ENCODE measurements at places on chromosomes 2 and 18. TPM values are rescaled to one million over a fixed set of nuclear protein-coding genes. Genes with fewer than 3 reads are reported as not detected.

SCN9A gene
- 6.1 TPM for total RNA-seq

CRYGD gene
- 0.98 TPM for total RNA-seq

DNA sequence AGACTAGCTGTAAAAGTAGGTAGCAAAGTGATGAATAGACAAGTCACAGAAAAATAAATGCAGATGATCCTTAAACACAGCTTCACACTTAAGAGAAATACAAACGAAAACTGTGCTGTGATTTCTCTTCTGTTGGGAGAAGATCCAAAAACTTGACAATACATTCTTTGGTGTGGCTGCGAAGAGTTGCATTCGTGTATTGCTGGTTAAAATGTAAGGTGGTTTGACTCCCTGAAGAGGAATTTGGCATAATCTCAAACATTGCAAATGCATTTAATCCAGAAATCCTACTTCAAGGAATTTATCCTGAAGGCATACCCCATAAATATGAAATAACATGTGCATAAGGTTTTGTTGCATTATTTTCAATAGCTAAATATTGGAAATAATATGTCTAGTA lies 7.1 kb downstream of the CCNYL1 start:
- H3K4me1 ChIP-seq = no peaks in the 10 kb centered on the region
- no peak overlapping the region for H3K4me3 ChIP-seq

DNA sequence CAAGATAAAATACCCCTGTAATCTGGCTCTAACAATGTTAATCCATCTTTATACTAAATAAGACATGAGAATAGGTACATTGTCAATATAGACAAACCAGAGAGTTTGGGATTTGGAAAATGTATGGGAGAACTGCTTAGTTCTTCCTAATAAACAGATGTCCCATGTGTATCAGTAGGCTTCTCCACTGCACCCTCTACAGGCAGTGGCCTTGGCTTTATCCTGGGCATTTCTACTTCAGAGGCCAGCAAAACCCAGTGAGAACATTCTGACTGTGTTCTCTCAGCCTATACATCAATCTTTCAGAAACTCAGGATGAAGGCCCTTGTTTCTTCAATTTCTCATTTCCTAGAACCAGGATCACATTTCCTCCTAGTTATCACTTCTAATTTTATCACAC lies 1167.5 kb upstream of the ACVR2A start:
- H3K27me3 ChIP-seq = no peaks in the 10 kb centered on the region
- DNase-seq = no peak
- no peaks in the 10 kb centered on the region for H3K36me3 ChIP-seq

DNA sequence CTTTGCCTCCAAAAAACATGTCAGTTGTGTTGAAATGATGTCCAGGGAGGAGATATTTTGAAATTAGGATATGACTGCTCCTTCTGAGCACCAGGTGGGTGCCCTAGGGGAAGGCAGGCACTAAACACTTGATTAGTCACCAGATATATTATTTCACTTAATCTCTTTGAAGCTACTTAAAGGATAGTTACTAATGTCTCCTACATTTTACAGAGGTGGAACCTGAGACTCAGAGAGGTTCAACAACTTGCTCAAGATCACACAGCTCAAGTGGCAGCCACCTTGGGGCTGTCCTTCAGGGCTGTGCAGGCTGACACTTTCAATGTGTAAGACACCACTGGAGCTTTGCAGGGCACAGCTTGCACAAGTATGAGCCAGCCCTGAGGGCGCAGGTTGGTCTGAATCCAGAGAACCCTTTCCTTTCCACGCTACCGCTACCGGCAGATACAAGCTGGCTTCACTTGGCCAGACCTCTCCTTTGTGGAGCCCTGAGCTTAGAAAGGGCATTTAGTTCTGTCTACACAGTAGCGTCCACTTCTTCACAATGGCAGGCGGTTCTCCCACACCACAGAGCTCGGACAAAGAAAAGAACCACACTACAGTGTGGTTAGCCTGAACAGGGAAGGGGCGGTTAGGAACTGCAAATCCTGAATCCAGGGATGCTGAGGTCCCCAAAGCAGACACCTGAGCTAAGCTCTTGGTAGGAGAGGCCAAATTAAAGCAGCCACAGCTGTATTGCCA lies 16.4 kb downstream of the ALPK2 start:
- no peak overlapping the region for H3K27ac ChIP-seq
- no peaks in the 10 kb centered on the region for H3K27me3 ChIP-seq
- no peaks in the 10 kb centered on the region for H3K36me3 ChIP-seq
- H3K4me3 ChIP-seq = no peak overlapping the region
- no peak for DNase-seq
- H3K4me1 ChIP-seq = peaks cover 9% of the 10 kb centered on the region

DNA sequence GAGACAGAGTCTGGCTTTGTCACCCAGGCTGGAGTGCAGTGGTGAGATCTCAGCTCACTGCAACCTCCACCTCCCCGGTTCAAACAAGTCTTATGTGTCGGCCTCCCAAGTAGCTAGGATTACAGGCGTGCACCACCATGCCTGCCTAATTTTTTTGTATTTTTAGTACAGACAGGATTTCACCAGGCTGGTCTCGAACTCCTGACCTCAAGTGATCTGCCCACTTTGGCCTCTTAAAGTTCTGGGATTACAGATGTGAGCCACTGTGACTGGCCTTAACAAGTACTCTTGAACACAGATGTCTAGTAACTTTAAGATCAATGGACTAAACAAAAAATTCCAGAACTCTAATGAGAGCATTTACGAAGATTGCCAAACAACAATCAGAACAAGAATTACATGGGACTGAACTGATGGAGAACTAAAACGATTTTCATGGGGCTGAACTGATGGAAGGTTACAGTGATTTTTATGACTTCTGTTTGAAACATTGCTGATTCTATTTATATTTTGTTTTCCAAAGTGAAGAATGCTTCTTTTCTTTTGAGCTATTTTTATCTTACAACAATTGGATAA lies 46.5 kb upstream of the ST3GAL5 start:
- peaks cover 6% of the 10 kb centered on the region for H3K4me1 ChIP-seq
- DNase-seq = no peak
- no peaks in the 10 kb centered on the region for H3K36me3 ChIP-seq
- no peak overlapping the region for H3K4me3 ChIP-seq

GRCh38 chr2:204510709-204511420 lies 34.4 kb upstream of the PARD3B start:
- H3K27me3 ChIP-seq = no peaks in the 10 kb centered on the region
- no peak for DNase-seq
- no peak overlapping the region for H3K4me3 ChIP-seq
- no peak overlapping the region for H3K27ac ChIP-seq
- H3K36me3 ChIP-seq = no peaks in the 10 kb centered on the region
- no peaks in the 10 kb centered on the region for H3K4me1 ChIP-seq

DNA sequence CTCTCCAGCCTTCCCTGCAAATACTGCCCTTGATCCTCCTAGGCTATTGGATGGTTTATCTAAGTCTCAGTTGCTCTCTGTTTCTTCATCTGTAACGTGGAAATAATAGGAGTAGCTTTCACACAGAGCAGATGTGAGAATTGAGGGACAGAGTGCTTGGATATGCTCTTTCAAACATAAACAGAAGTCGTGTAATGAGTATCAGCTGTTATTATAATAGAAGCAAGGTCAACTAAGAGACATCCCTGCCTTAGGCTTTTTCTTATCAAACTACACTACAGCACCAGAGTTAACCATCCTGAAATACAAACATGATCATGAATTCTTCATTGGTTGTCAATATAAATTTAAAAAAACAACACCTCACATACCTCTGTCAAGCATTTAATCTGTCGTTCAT lies 138.2 kb downstream of the DOK6 start:
- no peaks in the 10 kb centered on the region for H3K4me1 ChIP-seq
- H3K36me3 ChIP-seq = no peaks in the 10 kb centered on the region
- H3K27me3 ChIP-seq = no peaks in the 10 kb centered on the region
- no peak overlapping the region for H3K27ac ChIP-seq
- no peak for DNase-seq
- no peak overlapping the region for H3K4me3 ChIP-seq

All from H1 (cell line).